ENCODE measurements at places on chromosomes 4 and X.

- no peak for DNase-seq
Observed at GRCh38 chr4:4641661-4642495, 100.0 kb upstream of the STX18 start.

DNA sequence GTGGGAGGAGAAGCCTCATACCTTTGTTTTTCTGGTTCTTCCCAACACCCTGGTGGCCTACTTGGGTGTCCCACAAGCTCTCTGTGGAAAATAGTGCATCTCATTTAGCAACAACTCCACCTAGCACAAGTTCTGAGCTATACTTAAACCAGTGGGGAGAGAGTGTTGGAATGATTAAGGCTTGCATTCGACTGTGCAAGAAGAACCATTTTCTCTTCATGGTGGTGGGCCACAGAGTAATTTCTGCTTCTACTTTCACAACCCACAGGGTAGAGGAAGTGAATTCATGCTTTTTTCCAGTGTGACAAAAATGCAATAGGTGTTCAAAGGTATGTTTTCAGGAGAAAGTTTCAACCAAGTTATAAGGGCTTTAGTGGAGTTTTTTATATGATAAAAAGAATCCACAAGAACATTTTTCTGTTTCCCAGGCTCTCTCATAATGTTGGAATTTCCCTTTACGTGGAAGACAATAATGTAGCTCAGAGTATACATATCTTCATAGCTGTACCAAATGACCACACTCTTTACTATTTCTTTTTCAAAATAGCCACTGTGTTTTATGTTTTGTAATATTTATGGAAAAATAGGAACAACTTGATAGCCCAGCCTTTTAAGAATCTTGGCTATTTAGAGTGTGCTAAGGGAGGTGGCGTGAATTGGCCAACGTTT, 80.3 kb upstream of the HHIP start:
- DNase-seq, result no peak

GRCh38 chrX:84216406-84216805, 28.4 kb upstream of the RPS6KA6 start:
- no peak for DNase-seq

DNA sequence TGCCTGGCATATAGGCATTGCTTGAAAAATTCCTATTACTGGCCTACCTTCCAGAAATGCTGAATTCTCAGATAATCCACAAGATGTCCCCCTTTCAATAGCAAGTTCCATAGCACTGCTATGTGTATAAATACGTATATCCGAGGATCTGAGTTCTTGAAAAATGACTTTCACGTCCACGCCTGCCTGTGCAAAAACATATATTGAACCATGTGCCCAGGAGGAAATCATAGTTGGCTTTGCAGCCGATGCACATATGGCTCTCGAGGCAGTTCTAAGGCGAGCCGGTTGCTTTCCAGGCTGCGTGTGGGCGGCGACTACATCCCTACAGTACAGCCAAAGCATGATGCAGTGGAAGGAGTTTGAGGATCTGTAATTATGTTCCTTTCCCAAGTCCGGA, 55.4 kb upstream of the ESX1 start:
- no peak for DNase-seq

DNA sequence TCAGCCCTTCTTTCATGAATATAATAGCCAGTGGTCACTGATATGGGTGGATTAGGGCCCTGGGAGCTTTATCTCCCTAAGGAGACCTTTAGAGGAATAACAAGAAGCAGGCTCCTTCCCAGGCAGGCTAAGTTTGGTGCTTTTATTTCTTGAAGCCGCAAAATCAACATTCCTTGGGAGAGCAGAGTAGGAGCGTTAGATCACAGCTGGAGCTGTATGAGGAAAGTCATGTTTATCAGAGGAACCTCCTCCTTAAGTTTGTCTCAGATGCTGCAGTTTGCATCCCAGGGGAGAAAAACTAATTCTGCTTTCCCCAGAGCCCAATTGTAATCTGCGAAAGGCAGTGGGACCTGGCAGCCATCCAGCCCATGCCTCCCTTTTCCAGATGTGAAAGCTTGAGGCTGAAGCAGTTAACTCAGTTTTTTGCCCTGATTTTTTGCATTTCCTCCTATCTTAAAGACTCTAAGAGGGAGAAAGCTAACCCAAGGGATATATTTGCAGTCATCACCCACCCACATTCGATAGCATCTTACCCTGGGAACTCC, 186.0 kb upstream of the FRMPD4 start:
- DNase-seq, result no peak

GRCh38 chrX:119784747-119785446, 6.5 kb downstream of the RPL39 start:
- no peak for DNase-seq

DNA sequence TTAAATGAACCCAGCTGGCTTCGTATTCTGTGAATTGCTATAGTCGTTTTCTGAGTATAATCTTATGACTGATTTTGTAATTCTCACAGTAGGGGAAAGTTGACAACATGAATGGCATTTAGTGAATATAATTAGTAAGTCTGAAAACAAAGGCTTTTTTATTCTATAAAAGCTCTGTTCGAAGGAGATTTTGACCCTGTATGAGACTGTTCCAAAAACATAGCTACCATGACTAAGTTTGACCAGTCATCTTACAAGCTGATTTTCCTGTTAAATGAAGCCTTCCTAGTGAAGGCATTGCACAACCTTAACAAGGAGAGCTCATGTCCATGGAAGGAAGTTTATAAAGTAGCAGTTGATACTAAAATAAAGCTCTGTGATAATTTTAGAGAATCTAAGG, 242.3 kb downstream of the RPA4 start:
- DNase-seq, result no peak

DNA sequence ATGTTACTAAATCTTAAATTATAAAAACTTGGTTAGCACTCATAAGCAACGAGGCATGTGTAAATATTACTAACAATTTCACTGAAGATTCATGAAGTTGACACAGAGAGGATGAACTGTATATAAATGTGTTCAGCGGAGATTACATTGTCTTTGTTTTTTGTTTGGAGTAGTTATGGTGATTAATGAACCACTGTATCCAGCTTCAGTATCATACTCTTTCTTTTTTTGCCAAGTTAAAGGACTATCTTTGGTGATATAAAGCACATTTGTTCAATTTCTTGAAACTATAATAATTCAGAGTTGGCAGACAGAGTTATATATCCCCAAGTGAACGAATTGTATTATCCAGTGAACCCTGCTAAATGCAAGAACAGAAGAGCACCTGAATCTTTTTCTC, 497.6 kb downstream of the CCSER1 start:
- DNase-seq, result no peak

DNA sequence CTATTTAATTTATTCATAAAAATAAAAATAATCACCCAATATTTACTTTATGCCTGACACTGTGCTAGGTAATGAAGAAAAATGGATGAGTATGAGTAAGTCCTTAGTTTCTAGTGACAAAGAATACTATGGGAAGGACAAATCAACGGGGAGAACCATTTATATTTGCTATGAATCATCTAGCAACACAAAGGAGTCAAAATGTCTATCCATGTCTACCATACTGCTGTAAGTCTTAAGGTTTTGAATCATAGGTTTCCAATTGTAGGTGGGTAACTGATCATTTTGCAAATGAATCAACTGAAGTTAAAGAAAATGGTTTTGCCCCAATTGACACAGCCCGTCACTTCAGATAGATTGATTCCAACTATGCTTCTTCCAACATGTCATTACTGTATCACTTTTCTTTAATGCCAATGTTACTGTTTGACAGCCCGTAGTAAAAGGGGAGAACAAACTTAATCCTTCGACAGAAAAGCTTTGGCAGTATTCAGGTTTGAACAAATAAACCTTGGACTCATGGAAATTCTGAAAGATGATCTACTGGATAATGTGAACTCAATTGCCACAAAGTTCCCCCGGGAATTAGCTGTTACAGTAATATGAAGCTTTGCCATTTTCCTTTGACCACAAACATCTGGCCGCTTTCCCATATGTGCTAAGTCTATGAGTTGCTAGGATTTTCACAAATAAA, 3.2 kb downstream of the TDO2 start:
- DNase-seq, result no peak

- no peak for DNase-seq
Observed at GRCh38 chr4:125022855-125023501, 291.8 kb upstream of the FAT4 start.

DNA sequence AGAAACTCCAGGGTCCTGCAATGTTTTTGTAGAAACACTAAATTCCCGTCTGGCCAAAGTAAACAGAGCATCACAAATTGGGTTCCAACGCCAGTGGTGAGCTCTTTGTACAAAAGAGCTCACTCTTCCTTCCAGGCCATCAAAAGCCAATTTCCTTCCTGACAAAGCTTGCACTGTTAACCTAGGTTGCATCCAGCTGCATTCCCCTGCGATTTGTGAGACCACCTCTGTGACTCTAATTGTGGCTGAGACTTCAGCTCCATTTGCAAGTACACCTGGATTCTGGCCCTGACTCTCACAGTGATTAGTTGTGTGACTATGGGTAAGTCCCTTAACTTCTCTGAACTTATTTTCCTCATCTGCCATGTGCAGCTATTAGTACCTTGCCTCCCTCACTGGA, 212.5 kb upstream of the CXorf66 start:
- no peak for DNase-seq

DNA sequence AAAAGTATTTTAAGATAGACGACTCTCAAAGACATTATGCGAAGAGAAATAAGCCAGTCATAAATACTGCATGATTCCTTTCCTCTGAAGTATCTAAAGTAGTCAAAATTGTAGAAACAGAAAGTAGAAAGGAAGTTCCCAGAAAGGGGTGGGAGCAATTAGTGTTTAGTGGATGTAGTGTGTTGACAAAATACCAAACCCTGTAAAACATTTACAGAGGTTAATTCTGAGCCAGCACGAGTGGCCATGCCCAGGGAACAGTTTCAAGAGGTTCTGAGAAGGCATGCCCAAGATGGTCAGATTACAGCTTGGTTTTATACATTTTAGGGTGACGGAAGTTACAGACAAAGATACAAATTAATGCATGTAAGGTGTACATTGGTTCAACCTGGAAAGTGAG, 34.4 kb upstream of the SLC25A4 start:
- no peak for DNase-seq

DNA sequence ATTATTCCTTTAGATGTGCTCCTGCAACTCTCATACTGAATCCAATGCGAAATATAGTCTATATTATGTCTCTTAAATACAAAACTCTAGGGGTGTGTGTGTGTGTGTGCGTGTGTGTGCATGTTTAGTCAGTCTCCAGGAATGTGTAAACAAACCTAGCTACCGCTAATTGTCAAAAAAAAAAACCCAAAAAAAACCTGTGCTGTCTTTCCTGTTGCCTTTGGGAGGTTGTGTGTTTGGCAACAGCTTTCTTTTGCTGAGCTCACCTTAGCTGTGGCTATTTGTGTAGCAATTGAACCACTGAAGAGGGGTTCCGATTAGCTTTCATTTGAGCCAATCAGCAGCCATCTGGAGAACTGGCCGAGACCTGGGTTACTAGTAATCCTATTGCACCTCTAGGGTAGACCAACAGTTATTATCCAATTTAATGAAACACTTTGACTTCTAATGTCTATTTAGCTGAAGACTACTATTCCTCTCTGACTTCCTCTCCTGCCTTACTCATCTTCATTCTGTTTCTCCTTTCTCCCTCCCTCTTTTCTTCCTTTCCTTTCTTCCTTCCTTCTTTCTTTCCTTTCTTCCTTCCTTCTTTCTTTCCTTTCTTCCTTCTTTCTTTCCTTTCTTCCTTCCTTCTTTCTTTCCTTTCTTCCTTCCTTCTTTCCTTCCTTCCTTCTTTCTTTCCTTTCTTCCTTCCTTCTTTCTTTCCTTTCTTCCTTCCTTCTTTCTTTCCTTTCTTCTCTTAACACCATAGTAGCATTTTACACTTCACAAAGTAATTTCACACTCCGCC, 471.1 kb downstream of the GBA3 start:
- DNase-seq, result no peak

- DNase-seq, result no peak
Observed at GRCh38 chrX:13520351-13520750, 49.0 kb upstream of the EGFL6 start.

GRCh38 chr4:76665153-76665552, 230.1 kb downstream of the SHROOM3 start:
- DNase-seq, result no peak

GRCh38 chr4:7910952-7911578, 28.6 kb downstream of the AFAP1 start:
- no peak for DNase-seq

GRCh38 chr4:1227816-1228215, 21.1 kb downstream of the CTBP1 start:
- no peak for DNase-seq

GRCh38 chrX:134603806-134604700, 54.2 kb downstream of the PLAC1 start:
- DNase-seq, result no peak

All from activated CD8-positive, alpha-beta memory T cell treated with anti-CD3 and anti-CD28 coated beads for 1 hour (primary cell).